Activated T-cell treated with anti-CD3 and anti-CD28 coated beads for 48 hours (primary cell): ENCODE measurements at places on chromosomes 6 and 20.

- DNase-seq: no peak
Observed at GRCh38 chr6:44935693-44936300, 392.3 kb upstream of the RUNX2 start.

DNA sequence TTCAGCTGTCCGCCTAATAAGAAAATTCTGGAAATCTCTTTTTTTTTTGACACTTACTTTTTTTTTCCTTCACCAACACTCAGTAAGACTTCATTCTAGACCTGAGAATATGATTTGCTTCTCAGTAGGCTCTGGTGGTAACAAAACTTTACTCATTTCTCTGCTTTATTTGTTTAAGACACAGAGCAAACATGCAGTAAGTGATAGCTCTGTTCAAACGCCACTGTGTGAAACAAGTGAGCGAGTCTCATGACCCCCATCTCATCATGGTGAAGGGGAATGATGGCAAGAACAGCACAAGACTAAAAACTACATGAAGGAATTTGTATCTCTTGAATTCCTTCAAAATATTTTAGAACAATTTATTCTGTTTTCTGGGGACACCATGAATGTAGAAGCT is 541.6 kb upstream of the POU3F2 start:
- DNase-seq: no peak

GRCh38 chr6:97293198-97293696 is 10.2 kb upstream of the MMS22L start:
- no peak for DNase-seq

DNA sequence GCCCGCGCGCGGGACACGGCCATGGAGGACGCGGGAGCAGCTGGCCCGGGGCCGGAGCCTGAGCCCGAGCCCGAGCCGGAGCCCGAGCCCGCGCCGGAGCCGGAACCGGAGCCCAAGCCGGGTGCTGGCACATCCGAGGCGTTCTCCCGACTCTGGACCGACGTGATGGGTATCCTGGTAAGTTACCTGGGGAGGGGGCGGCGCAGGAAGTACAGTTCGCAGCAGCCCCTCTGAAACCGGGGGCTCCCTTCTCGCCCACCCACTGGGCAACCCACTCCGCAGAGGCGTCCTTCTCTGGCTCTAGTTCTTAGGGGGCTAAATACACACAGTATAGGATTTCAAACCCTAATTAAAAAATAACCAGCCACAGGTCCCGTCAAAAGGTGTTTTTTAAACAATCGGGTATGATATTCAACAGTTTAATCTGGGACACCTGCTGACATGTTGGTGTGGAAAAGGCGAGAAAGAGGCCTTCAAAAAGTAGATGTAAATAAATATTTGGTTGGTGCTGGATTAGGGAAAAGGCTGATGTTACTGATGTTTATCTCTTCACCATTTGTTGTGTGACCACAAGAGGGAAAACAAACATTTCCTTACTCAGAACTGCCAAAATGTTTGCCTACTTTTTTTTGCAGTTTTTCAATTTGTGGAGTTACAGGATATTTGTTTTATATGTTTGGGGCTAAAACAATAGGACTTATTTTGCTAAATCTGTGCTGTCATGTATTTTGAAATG is 577 bp downstream of the SASH1 start:
- DNase-seq: no peak

DNA sequence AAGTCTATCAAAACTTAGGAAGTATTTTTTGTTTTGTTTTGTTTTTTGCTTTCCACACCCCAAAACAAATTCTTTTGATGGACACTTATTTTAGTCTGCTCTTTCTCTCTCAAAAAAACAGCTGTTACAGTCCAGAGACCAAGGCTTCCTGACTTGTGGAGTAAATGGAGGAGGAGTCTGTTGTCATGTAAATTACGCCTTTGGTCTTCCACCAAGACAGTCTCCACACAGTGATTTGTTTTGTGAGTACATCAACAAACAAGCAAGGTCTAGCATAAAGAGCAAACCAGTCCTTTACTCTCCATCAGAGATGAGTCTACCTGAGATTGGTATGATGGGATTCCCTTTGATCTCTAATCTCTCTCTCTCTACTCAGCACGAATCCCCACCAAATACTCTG is 588.0 kb upstream of the ARID1B start:
- DNase-seq: no peak

DNA sequence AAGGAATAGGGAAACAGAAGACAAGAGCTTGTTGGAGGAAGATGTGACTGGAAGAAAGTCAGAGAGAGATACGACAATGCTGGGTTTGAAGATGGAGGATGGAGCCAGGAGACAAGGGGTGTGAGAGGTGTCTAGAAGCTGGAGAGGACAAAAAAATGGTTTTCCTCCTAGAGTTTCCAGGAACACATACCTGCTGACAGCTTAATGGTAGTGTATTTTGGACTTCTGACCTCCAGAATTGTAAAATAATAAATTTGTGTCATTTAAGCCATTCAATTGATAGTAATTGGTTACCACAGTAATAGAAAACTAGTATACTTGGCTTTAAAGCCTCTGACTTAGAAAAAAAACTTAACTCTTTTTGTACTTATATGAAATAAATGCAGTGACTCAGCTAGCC is 3.6 kb downstream of the AIG1 start:
- DNase-seq: no peak

- no peak for DNase-seq
Observed at GRCh38 chr6:144246988-144247387, 38.1 kb upstream of the UTRN start.

DNA sequence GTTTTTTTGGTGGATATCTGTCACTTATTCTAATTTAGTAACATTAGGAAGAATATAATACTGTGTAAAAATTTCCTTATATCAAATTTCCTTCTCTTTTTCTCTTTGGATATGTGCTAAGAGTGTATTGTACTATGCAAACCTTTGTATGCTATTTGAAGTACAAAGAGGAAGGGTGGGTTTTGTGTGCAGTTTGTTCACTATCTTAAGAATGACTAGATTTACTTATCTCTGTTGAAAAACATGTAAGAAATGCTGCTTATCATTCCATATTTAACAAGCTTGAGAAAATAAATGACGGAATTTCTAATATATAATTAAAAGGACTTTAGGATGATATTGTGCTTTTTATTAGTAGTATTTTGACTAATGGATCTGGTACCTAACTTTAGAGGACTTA is 13.1 kb downstream of the CD2AP start:
- no peak for DNase-seq

GRCh38 chr6:34573567-34574183 is 17.5 kb upstream of the SPDEF start:
- no peak for DNase-seq

DNA sequence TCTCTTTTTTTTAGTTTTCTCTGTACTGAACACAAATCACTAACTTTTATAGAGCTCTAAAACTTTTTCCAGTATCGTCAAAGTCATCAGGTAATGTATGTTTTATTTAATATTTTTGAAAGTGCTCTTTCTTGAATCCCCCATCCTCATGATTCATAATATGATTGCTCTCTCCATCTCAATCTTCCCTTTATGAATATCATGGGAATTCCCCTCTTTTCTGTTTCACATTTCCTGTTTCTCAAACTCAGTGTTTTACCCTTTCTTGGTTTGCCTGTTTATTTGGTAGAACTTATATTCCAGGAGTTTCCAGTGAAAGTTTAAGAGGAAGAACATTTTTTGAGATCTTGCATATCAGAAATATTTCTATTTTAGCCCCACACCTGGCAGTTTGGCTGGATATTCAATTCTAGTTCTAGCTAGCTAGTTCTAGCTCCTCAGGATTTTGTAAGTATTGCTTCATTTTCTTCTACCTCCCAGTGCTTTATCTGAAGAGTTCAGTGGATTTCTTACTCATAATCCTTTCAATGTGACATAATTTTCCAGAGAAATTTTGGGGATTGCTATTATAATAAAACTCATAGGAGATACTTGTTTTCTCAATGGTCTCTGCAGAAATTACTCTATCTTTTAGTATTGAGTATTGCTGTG is 6.1 kb upstream of the C6orf58 start:
- no peak for DNase-seq
